Spleen (tissue), 13 donors: ENCODE measurements at places on chromosomes 3 and 15.

- peaks cover 9% of the 10 kb centered on the region for H3K27me3 ChIP-seq
- DNase-seq = no peak
- H3K4me3 ChIP-seq = peak overlapping the region; percentile 1
These were observed 2.6 kb downstream of the CACNA1D start for GRCh38 chr3:53496984-53497383.

DNA sequence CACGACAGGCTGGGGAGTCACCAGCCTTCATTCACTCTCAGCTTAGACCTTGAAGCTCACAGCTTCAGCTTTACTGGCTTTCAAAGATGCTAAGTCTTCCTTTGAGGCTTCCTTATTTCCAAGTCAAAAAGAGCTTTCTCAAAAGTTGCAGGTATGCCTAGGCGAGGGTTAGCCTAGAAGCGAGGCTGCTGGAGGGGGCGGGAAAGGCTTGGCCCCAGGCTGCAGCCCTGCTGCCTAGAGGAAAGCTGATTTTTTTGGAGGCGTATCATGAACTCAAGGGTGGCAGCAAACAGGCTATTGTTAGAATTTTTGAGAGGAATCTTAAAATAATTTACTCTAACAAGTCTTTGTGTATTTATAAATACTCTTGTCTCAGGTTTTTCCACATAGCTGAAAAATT is 37.1 kb downstream of the MYO5C start:
- no peak overlapping the region for H3K4me3 ChIP-seq
- H3K27ac ChIP-seq = no peak overlapping the region
- no peak for DNase-seq
- H3K4me1 ChIP-seq = peaks cover 52% of the 10 kb centered on the region

DNA sequence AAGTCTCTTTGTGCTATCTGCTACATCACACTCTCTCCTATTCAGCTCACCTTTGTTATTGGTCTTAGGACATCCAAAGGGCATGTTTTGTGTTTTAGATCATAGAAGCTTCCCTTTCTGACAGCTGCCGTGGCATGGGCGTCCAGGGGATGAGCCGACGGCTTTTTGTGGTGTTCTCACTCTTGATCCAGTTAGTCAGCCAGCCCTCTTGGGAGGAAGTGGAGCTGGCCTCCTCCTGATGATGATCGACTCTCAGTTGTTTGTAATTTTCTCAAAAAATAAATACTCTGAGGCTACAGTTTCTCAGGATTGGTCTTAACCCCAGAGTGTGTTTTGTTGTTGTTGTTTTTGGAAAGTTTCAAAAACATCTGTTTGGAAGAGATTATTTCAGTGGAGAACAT is 34.4 kb downstream of the BOC start:
- H3K27ac ChIP-seq = no peak overlapping the region
- H3K4me3 ChIP-seq = no peak overlapping the region
- DNase-seq = no peak
- H3K27me3 ChIP-seq = no peaks in the 10 kb centered on the region

DNA sequence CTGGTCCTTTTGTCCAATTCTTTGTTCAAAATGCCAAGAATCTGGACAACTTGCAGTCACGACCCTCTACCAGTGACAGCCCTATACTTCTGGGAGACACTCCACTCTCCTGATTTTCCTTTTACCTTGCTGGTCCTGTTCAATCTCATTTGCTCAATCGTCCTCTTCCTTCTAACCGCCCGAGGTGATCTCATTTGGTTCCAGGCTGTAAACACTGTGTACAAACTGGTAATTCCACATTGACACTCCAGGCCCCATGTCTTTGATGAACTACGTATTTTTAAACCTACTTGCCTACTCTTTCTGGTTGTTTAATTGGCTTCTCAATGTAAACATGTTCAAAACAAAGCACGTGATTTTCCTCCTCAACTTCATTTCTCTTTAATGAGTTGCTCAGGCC is 23.7 kb upstream of the C3orf49 start:
- H3K4me1 ChIP-seq = no peaks in the 10 kb centered on the region
- H3K4me3 ChIP-seq = no peak overlapping the region
- DNase-seq = no peak

- H3K27me3 ChIP-seq = no peaks in the 10 kb centered on the region
- no peaks in the 10 kb centered on the region for H3K4me1 ChIP-seq
- H3K27ac ChIP-seq = no peak overlapping the region
- DNase-seq = no peak
These were observed 619.0 kb upstream of the GOLIM4 start for GRCh38 chr3:168714609-168715240.

GRCh38 chr3:16609927-16610580 is 4.8 kb upstream of the DAZL start:
- no peaks in the 10 kb centered on the region for H3K36me3 ChIP-seq
- DNase-seq = no peak
- no peak overlapping the region for H3K4me3 ChIP-seq
- no peaks in the 10 kb centered on the region for H3K4me1 ChIP-seq
- H3K27me3 ChIP-seq = no peaks in the 10 kb centered on the region

- peaks cover 86% of the 10 kb centered on the region for H3K36me3 ChIP-seq
- no peak for DNase-seq
- H3K27ac ChIP-seq = no peak overlapping the region
- no peak overlapping the region for H3K4me3 ChIP-seq
These were observed 21.9 kb upstream of the ZBTB47 start for GRCh38 chr3:42631620-42632019.

GRCh38 chr3:15512166-15512565 is 9.3 kb downstream of the COLQ start:
- no peaks in the 10 kb centered on the region for H3K27me3 ChIP-seq
- H3K4me1 ChIP-seq = peaks cover 11% of the 10 kb centered on the region
- DNase-seq = no peak

- H3K4me3 ChIP-seq = no peak overlapping the region
- peaks cover 91% of the 10 kb centered on the region for H3K36me3 ChIP-seq
- H3K27ac ChIP-seq = no peak overlapping the region
These were observed 22.6 kb downstream of the PDHB start for GRCh38 chr3:58411036-58411435.

DNA sequence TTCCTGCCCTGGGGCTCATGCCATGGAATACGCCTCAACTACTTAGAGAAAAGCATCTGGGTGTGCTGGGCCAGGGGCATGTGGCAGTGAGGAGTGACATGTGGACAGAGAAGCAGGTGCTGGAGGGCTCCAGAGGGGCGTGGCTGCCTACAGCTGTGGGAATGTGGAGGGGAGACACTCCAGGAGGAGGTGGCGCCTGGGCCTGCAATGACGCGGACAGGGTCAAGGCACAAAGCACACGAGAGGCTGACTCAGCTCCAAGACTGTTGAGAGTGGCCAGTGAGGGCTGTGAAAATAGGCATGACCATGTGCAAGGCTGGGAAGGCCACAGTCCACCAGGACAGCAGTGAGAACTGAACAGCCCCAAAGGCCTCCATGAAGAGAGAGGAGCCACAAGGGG is 48.5 kb downstream of the PTH1R start:
- H3K4me1 ChIP-seq = peaks cover 83% of the 10 kb centered on the region
- no peaks in the 10 kb centered on the region for H3K27me3 ChIP-seq
- DNase-seq = peak; percentile 78
- H3K36me3 ChIP-seq = peaks cover 2% of the 10 kb centered on the region
- H3K27ac ChIP-seq = peak overlapping the region; percentile 82

DNA sequence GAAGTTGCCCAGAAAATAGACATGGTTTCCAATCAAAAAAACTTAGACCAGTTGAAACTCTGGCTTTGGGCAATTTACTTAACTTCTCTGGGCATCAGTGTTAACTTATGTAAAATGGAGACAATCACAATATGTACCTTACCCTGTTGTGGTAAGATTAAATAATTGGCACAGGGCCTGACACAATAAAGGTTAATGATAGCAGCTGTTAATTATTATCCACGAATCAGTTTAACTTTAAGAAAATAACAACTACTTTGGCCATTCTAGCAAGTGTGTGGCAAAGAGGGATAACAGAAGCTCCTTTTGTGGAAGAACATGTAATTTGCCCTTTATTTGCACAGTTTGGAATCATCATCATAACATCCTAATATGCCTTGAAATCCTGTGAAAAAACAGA is 787.6 kb downstream of the FHIT start:
- H3K27me3 ChIP-seq = no peaks in the 10 kb centered on the region
- H3K27ac ChIP-seq = no peak overlapping the region

- H3K36me3 ChIP-seq = no peaks in the 10 kb centered on the region
- H3K27ac ChIP-seq = no peak overlapping the region
- no peak for DNase-seq
- H3K4me3 ChIP-seq = no peak overlapping the region
- no peaks in the 10 kb centered on the region for H3K4me1 ChIP-seq
These were observed 300.1 kb upstream of the LYSMD4 start for GRCh38 chr15:100033140-100033857.

DNA sequence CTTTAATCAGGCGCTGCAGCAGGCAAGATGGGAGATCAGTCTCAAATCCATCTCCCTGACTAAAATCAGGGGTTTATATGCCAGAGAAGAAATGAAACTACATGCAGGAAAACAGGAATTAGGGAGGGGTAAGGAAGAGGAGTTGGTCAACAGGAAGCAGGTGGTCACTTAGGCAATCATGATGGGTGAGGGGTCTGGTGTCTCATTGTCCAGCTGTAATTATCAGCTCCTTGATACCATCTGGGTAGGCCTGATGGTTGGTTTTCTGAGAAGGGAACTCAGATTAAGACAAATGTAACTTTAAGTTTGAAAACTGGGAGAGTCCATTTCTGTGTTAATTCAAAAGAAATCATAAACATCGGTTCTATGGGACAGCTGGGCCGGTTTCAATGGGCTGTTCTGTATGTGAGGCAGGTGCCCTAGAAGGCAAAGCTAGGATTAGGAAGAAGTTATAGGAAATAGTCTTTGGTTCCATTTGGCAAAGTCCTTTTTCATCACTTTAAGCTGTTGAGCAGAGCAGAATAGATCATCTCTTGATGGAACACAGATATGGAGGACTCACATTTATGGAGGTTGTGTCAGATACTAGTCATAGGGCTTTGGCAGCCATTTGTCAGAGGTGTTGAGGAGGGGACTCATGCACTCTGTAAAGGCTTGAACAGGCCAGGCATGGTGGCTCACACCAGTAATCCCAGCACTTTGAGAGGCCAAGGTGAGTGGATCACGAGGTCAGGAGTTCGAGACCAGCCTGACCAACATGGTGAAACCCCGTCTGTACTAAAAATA is 149.4 kb downstream of the VGLL4 start:
- H3K4me3 ChIP-seq = no peak overlapping the region
- H3K36me3 ChIP-seq = peaks cover 4% of the 10 kb centered on the region
- DNase-seq = no peak
- H3K27me3 ChIP-seq = no peaks in the 10 kb centered on the region
- no peak overlapping the region for H3K27ac ChIP-seq

DNA sequence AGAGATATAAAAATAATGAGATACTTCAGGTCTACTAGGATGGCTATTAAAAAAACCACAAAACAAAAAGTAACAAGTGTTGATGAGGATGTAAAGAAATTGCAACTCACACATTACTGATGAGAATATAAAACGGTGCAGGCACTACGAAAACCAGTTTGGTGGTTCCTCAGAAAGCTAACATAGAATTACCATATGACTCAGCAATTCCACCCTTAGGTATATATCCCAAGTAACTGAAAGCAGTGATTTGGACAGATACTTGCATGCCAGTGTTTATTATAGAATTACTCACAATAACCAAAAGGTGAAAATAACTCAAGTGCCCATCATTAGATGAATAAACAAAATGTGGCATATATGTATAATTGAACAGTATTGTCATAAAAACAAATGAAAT is 87.5 kb upstream of the MELTF start:
- no peak for DNase-seq
- H3K4me3 ChIP-seq = no peak overlapping the region
- no peaks in the 10 kb centered on the region for H3K27me3 ChIP-seq
- H3K27ac ChIP-seq = no peak overlapping the region
- peaks cover 50% of the 10 kb centered on the region for H3K36me3 ChIP-seq

DNA sequence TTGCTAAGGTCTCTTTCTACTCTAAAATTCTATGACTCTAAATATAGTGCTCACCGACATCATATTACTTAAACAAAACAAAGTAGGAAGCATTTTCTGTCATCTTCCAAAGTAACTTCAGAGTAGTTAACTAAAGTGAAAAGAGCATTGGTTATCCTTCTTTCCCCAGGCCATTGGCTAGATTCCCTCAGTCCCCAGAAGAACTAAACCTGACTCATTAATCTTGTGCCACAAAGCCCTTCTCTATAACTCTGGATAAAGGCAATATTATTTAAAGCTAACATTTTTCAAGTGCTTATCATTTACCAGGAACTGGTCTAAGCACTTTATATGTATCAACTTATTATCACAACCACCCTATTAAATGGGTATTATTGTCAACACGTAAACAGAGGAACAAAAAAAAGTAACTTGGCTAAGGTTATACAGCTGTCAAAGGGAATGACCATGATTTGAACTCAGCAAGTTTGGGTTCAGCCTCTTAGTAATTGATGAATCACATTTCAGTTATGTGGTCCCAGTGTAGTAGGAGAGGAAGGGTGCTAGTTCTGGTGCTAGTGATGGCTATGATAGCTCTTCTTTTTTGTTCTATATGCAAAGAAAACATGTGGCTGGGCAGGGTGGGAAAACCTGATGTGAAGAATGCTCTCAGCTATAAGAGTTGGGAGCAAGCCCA is 304.9 kb downstream of the FGF12 start:
- no peak overlapping the region for H3K4me3 ChIP-seq
- no peak overlapping the region for H3K27ac ChIP-seq
- DNase-seq = no peak
- no peaks in the 10 kb centered on the region for H3K27me3 ChIP-seq
- no peaks in the 10 kb centered on the region for H3K4me1 ChIP-seq

DNA sequence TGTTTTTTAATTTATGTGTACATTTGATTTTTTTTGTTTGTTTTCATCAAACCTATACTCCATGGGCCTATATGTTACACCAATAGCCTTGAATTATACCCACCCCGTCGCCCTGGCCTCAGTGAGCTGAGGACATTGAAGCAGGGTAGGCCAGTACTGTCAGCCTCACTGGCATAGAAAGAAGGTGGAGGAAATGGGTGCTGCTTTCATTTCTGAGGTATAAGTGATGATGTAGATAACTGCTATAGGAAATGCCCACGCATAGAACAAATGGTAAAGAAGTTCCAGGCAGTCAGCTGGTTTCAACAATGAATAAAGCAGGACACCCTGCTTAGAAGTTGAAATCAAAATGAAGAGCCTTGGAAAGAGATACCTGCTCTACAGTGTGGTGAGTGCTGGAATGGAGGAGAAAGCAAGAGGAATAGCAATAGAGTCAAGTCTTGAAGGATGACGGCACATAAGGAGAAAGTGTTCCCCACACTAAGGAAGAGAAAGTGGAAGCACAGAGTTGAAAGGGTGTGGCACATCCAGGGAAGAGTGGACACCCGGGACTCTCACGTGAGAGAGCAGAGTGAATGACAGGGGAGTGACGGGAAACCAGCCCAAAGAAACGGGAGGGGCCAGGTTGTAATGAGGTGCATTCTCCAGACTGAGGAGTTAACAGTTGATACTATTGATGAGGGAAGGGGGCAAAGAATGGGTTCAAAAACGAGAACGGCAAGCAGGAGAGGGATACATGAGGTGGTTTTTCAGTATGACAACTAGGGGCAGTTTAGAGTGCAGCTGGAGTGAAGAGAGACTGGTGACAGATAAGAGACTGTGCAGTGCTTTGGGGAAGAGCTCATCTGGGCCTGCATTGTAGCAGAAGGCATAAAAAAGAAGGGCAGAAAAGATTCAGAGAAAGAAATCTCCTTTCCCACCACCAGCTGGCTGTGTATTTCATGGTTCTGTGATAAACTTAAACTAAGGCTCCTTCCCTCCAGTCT is 70.5 kb downstream of the KLHL25 start:
- peaks cover 17% of the 10 kb centered on the region for H3K4me1 ChIP-seq
- H3K27me3 ChIP-seq = no peaks in the 10 kb centered on the region
- H3K4me3 ChIP-seq = no peak overlapping the region
- peak overlapping the region; percentile 60 for H3K27ac ChIP-seq
